NCI-H2227 treated with DMSO at 0.1 percent for 48 hours (cell line): ENCODE measurements at places on chromosomes 13 and 19.

DNA sequence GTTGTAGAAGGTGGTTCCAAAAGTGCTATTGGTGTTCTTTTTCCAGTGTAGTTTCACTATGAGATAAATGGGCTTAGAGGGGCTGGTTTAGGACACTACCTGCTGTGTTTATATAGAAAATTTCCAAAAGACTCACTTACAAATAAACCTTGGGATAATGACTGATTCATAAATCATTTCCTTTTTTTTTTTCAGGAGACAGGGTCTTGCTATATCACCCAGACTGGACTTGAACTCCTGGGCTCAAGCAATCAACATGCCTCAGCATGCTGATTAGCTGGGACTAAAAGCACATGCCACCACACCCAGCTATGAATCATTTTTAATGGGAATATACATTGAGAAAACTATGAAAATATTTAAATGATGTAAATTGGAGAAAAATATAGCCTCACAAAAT lies 376.6 kb downstream of the PCDH9 start:
- no peak for DNase-seq

DNA sequence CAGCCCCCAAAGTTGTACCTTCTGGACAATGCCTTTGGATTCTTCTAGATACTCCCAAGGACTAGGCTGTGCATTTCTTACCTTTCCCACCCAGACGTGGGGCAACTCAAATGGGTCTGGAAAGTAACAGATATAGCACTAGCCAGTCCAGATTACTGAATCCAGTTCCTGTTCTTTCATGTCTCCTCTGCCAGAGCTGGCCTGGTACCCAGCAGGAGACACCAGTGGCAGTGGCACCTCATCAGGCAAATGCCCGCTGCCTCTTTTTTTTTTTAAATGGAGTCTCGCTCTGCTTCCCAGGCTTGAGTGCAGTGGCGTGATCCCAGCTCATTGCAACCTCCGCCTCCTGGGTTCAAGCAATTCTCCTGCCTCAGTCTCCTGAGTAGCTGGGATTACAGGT lies 43.2 kb downstream of the N4BP2L2 start:
- DNase-seq: no peak

- no peak for DNase-seq
Observed at GRCh38 chr13:108682714-108683113, 53.3 kb downstream of the MYO16 start.

GRCh38 chr19:28840891-28841290 lies 372.1 kb downstream of the UQCRFS1 start:
- no peak for DNase-seq

- DNase-seq: no peak
Observed at GRCh38 chr13:110706570-110707372, 855 bp upstream of the CARS2 start.
